ENCODE measurements at places on chromosomes 5 and 9.

GRCh38 chr5:146283344-146283761 is 55.3 kb upstream of the POU4F3 start:
- peak; percentile 94 for DNase-seq

DNA sequence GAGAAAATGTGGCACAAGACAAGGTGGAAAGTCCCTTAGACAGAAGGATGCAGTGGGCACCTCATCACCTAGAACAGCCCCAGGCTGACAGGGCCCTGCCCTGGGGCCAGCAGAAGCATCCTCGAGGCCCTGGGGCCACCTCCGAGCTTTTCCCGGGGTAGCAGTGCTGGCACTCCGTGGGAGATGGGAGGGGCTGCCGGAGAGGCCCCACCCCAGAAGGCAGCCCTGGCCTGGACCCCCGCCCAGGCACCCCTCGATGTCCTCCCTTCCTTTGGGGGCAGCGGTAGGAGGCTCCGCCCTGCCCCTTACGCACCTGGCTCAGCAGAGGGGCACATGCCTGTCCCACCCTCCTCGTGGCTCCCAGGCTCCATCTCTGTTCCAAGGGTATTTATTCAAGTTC is 17.7 kb upstream of the NSMF start:
- no peak for DNase-seq

- DNase-seq = no peak
Measured at GRCh38 chr5:92822183-92822582, 758.8 kb downstream of the NR2F1-AS1 start.

- DNase-seq = no peak
Measured at GRCh38 chr5:113450462-113450861, 15.7 kb upstream of the TSSK1B start.

GRCh38 chr5:93273176-93273575 is 307.8 kb downstream of the NR2F1-AS1 start:
- DNase-seq = peak; percentile 95

DNA sequence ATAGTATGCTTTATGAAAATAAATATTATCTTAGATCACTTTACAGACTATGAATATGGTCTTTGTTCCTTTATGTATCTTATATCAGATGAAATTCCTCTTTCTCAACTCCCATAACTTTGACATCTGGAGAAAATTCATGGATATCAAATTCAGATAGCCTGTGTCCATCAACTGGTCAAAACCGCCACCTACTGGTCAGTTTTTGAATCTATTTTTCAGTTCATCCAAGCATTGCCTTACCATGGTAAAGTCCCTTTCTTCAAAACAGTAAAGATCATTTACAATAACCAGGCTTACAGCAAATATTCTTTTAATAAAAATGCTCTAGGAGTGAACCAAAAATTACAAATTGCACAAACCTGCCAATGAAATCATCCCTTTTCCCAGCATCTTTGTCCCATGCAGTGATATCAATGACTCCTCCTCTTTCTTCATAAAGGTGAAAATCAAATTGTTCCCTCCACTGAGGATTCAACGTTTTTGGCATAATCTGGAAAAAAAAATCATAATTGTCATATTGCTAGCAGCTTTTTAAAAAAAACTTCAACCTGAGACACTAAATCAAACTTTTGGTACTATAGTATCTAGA is 290.5 kb downstream of the SLF1 start:
- no peak for DNase-seq

- peak; percentile 19 for DNase-seq
Measured at GRCh38 chr9:108511307-108511706, 344.5 kb downstream of the ACTL7B start.

- DNase-seq = no peak
Measured at GRCh38 chr9:97406620-97407177, 5.2 kb upstream of the TDRD7 start.

- DNase-seq = no peak
Measured at GRCh38 chr9:92850898-92851297, 26.9 kb downstream of the ZNF484 start.

- no peak for DNase-seq
Measured at GRCh38 chr9:137273095-137273490, 4.4 kb upstream of the TOR4A start.

DNA sequence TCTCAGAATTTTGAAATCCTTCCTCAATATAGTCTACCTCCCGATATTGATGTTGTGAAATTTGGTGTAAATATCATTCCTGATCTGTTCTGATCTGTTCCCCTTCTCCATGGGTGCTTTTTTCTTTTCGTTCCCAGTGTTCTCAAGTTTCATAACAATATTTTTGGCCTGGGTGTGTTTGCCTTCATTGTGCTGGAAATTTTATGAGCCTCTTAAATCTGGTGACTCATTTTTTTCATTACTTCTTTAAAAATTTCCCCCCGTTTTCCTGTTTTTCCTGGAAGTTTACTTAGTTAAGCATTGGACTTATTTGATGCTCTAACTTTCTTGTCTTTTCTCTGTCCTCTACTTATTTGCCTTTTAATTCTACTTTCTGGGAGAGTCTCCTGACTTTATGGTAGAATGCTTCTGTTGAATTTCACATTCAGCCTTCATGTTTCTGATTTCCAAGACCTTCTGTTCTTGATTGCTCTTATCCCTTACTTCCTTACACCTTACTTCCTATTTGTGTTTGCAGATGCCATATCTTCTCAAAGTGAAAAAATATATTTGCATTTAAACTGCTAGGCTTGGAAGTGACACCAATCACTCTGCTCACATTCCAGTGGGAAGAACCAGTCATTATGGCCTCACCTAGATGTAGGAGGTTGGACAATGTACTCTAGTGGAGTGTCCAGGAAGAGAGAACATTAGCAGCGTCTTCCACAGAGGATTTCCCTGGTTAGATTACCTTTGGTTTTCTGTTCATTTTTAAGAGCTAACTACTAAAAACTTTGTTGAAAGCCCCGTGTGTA is 441.9 kb downstream of the ARHGEF28 start:
- DNase-seq = no peak

DNA sequence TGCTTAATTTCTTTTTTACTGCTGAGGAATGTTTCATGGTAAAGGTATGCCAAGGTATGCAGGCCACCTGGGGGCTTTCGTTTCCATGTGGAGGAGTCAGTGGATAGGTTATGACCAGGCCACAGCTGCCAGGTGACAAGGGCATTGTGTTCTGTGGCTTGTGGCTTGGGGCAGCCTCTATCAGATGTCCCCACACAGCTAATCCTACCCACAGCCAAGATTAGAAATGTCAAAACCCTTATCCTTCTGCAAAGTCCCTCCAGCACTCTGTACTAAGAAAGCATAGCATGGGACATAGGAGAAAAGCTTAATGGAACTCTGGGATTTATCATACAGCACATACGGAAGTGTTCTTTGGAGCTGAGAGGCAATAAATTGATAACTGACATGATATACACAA is 171.2 kb upstream of the S1PR3 start:
- no peak for DNase-seq

DNA sequence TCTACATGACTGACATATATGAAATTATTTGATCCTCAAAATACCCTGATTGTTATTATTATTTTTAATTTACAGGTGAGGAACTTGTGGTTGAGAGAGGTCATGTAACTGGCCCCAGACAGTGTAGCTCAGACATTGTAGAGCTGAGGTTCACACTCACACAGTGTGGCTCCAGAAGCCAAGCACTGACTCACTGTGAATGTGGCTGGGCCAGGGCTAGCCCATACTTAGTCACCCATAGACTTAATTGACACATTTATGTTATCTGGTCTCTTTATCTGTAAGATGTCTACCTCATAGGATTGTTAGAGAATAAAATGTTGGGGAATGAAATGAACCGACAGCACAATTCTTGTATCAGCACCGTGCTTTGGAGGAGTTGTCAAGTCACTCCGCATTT is 24.9 kb upstream of the CCDC112 start:
- peak; percentile 37 for DNase-seq

- peak; percentile 12 for DNase-seq
Measured at GRCh38 chr9:9942764-9943424, 669.9 kb downstream of the PTPRD start.

DNA sequence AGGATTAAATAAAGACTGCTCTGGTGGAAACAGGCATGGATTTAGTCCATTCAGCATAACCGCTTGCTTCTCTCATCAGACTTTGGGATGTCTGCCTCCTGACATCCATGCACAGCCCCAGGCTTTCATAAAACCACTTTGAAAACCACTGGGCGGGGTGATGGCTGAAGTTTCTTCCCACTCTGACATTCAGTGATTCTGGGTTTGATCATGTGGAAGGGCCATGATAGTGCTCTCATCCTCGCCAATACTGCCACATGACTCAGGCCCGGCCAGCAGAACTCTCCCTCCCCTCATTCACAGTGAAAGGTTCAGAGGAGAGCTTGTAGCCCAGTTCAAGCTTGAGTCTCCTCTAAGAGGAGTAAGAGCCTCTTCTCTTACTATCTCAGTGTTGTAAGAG is 29.6 kb upstream of the GLRA1 start:
- DNase-seq = no peak

DNA sequence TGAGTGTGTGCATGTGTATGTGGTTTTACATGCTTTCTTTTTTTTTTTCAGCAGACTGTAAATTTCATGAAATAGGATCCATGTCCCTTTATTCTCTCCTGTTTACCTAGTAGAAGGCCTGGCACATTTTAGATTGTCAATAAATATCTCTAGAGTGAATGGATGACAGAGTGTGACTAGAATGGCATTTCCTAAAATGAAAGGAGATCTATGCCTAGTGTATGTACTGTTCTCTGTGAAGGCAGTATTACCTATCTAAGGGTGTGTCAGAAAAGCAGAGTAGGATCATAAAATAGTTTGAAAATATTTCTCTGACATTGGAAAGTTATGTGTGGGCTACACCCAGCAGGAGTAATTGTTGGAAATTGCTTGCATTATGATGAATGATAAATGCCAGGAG is 1876.0 kb upstream of the C9orf72 start:
- peak; percentile 5 for DNase-seq

DNA sequence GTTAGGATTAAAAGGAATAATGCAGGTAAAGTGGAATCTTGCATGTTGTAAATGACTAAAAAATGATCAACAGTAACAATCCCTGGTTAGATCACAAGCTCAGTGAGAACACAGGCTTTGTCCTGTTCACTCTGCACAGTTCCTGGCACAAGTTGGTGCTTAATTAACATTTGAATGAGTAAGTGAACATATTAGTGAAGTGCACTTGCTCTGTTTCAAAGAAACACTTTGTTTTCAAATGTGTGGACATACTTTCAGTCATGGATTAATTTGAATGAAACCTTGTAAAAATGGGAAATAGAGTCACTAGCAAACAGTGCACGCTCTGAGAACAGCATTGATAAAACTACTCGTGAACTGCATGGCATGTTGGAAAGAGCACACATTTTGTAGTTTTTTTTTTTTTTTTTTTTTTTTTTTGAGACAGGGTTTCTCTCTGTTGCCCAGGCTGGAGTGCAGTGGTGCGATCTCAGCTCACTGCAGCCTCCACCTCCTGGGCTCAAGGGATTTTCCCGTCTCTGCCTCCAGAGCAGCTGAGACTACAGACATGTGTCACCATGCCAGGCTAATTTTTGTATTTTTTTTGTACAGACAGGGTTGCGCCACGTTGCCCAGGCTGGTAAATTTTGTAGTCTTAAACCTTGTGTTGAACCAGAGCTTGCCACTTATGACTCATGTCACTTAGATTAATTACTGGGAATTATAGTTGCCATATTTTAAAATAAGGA is 159.9 kb downstream of the LURAP1L start:
- DNase-seq = peak; percentile 26

DNA sequence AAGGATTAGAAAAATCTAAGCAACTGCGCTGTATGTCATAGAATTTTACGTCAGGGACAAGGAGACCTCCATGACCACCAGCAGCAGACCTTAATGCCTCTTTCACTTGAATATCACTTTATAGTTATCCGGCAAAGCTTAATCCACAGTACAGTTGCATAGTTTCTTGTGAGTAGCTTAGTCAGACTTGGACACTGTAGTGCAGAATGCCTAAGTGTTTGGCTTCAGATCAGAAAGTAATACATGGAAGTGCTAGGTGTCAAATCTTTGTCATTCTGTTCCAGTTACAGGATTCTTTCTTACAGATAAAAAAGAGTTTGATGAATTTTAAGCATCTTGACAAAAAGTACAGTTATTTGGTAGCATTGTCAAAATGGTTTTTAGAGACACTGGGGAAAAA is 239.9 kb upstream of the PAPPA start:
- DNase-seq = peak; percentile 19

DNA sequence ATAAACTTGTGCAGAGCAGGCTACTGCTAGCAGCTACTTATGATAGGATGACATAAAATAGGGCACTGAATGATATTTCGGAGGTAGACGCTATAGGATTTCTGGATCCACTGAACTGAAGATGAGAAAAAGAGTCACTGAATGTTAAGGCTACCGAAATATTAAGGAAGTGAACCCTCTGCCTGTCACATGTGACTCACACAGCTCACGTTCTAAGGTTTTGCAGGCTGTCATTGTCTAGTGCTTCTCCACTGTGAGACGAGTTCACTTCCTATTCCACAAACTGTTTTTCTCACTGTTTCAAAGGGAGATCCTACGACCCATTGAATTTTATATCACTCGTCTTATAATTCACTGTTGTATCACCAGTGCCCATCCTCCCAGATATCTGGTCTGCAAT is 100.8 kb downstream of the CTNND2 start:
- DNase-seq = no peak

DNA sequence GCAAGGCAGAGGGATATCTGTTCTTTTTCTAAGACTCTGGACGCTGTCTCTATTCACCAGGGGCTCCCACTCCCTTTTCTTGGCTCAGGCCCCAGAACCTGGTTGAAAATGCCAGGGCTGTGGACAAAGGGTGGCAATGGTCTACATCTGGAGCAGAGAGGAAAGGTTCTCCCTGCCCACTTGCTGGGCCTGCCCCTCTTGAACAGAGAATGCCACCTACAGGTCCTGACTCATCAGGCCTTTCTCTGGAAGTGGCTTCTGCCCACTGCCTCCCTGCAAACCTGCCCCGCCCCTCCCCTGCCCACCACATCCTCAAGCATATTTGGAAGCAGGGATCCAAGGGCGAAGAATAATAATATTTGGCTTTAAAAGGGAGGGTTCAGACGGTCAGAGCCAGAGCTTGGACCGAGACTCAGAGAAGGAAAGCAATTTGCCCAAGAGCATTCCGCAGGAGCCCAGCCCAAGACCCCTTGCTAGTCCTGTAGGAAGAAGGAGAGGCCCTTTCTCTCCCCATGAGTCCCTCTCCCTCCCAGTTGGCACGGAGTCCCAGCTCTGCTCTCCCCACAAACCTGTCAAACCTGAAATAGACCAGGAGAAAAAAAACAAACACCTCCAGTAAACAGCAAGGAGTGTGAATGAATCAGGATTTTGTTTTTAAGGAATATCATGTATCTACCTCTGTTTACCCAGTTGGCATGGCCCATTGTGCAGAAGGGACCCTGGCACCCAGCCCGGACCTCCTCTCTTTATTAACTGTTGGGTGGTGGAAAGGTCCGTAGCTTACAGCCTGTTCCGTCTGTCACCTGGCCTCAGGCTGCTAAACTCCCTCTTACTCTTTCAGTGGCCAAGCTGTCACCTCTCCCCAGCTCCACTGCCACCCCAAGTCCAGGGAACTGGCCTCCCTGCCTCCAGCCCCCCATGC is 37.7 kb upstream of the STXBP1 start:
- peak; percentile 66 for DNase-seq

DNA sequence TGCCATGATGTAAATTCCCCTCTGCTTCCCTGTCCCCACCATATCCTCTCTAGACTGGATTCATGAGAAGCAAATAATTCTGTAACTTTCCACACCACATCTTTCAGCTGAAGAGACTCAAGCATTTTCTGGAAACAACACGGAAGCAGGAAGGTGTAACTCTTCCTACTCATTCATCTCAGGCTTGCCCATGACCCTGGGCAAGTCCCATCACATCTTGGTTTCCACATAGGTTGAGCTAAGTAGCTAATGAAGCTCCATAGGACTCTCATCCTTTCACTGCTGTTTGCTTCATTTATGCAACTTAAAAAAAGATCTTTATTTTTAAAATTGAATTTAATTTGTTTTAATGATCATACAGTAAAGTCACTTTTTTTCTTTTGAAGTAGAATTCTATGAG is 32.7 kb upstream of the STARD4 start:
- DNase-seq = no peak

Measured in NCI-H226 (cell line).